ENCODE measurements at places on chromosomes 13 and 19.

DNA sequence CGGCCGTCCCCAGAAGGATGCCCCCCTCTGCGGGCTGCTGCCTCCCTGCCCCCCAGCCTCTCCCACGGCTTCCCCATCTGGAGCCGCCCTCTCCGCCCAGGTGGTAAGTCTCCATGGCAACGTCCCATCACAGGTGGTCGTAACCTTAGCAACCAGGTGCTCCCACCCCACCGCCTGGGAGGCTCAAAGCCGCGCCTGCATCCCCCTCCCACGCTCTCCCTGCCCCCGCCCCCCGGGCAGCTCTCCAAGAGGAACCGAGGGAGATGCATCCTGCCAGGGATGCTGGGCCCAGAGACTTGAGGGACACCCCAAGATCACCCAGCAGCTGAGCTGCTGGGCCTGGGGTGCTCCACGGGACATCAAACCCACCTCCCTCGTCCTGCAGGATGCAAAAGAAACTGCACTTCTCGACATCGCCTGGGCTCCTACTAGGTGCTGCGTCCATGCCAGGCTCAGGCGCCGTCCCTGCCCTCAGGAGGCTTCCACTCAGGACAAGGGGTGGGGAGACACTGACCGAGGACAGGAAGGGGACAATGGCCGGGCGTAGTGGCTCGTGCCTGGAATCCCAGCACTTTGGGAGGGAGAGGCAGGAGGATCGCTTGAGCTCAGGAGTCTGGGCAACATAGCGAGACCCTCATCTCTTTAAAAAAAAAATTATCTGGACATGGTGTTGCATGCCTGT is 5.0 kb upstream of the LINGO3 start:
- DNase-seq: no peak

- DNase-seq: no peak
Measured at GRCh38 chr13:32955881-32956594, 60.2 kb upstream of the KL start.

DNA sequence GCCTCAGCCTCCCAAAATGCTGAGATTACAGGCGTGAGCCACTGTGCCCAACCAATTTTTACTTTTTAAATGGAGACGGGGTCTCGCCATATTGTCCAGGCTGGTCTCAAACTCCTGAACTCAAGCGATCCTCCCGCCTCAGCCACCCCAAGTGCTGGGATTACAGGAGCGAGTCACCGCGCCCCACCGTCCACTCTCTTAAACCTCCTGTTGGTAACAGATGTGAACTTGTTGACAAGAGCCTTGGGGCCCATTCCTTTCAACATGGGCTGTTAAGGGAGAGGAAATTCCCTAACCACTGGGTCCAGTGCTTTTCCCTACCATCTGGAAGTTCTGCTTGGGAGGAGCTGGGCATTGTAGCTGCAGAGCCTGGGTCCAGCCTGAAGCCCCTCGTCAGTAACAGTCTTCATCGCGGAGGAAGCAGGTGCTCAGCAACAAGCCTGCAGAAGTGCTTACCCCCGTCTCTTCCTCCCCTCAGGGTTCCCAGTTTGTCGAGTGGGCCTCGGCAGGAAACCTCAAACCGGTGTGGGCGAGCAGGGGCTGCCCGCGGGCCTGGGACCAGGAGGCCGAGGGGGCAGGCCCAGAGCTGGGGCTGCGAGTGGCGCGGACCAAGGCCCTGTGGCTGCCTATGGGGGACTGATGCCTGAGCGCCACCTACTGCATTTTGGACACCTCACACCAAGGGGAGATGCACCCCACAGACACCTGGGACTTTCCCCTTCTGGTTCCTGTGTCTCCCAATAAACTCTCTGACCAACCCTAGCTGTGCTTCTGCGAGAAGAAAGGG is 4.0 kb upstream of the FLT3LG start:
- no peak for DNase-seq

DNA sequence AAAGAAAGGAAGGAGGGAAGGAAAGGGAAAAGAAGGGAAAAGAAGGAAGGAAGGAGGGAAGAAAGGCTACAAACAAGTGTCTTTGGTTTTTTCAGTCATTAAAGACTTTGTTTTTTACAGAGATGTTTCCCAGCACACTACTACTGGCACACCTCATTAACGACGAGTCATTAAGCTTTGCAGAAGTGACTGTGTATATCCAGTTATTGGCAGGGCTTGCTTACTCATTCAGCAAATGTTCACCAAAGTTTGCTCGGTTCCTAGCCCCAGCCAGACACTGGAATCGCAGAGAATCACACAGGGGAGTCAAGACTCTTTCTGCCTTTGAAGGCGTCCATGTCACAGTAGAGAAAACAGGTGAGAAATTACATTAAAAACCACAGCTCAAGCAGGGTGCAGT is 4.3 kb downstream of the NLRP12 start:
- no peak for DNase-seq

DNA sequence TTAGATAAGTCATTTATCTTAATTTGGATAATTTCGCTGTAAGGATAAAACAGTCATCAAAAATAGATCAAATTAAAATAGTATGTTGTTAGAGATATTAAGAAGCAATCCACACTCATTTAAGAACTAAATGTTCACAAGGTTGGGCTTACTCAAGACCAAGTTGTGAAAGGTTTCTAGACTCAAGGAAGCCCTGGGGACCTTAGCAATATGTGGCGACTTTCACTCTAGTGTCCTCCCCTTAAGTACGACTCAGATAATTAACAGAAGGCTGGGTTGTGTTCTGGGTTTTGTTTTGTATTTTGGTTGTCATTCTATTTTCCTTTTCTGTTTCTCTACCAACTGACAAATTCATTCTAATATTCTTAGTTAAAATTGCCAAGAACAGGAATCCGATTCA is 1008.0 kb downstream of the PCDH9 start:
- DNase-seq: no peak

- DNase-seq: peak; percentile 84
Measured at GRCh38 chr19:32976223-32976805, 4.3 kb downstream of the FAAP24 start.

- DNase-seq: no peak
Measured at GRCh38 chr19:6911523-6911922, 24.1 kb downstream of the ADGRE1 start.

DNA sequence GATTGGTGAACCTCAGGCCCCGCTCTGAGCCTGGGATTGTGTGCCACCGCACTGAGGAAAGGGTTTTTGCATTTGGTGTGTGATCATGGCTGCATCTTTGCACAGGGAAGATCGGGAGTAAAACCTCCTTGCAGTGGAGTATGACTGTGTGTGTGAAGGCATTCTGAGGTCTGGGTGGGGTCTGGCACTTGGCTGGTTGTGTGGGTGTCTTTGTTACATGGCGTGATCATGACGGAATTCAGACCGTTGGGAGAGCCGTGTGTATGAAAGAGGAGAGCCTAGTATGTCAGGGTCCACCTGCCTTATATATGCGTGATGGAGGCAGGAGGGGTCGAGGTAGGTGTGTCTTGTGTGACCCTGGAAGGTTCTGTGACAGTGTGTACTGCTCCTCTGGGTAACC is 740 bp upstream of the BEST2 start:
- no peak for DNase-seq

GRCh38 chr19:3113100-3114017 is 19.2 kb downstream of the GNA11 start:
- no peak for DNase-seq

GRCh38 chr19:42081584-42082203 is 5.7 kb downstream of the ZNF574 start:
- no peak for DNase-seq

DNA sequence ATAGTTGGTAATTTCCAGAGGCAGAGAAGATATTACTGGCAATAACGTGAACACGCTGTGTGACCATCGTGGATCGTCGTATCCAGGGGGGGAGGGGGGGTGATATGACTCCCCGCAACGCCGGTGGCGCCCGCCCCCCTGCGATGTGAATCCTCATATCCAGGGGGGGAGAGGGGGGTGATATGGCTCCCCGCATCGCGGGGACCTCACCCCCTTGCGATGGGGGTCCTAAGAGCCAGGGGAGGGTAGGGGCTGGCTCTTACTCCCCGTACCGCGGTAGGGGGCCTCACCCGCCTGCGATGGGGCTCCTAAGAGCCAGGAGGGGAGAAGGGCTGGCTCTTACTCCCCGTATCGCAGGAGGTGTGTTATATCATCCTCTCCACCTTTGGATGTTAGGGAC is 31.3 kb upstream of the RGCC start:
- no peak for DNase-seq

GRCh38 chr13:42275098-42275471 is 3.1 kb downstream of the AKAP11 start:
- no peak for DNase-seq

DNA sequence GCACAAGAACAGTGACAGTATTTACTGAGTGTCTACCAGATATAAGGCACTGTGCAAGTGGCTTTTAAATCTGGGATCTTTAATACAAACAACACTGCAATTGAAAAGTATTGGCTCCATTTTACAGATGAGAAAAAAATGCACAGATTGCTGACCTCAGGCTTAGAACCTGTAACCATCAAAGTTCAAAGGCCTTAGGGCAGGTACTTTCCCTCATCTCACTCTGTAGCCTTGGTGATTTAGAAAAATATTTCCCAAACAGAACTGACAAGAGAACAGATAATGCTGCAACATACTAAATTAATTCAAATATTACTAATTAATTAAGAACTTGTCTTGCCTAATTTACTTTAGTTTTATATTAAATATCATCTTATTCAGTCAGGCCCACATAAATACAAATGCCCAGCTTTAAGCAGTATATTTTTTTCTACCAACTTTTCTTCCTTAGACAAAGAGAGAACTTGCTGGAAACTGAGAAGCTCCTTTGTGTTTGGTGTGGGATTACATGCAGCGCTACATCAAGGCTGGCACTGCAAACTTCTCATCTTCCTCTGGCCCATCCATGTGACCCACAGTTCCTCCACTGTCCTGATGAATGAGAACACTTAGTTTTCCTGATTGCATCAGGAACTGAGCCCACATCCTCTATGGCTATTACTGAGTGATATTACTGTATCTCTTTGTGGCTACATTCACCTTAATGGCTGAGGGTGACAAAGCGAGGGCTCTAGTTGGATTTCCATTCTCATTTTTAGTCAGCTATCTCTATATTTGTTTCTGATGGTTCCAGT is 302.1 kb downstream of the ENOX1 start:
- no peak for DNase-seq

DNA sequence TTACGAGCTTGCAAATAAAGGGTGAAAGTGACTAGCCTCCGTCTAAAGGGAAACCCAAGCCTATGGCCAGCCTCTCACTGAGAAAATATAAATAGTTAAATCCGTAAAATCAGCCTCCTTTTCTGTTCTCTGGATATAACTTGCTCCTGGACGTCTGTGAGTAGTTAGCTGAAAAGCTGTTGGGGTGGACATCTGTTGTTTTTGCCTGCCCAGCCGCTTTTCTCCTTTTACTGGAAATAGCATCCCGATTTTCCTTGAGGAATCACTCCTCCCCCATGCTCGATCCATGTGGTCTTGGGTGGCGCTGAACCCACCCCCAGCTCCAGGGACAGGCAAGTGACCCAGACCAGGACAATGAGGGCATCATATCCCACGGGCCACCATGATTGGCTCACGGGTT is 291.5 kb upstream of the ZNF507 start:
- no peak for DNase-seq

- DNase-seq: no peak
Measured at GRCh38 chr13:39810091-39810877, 154.8 kb downstream of the COG6 start.

DNA sequence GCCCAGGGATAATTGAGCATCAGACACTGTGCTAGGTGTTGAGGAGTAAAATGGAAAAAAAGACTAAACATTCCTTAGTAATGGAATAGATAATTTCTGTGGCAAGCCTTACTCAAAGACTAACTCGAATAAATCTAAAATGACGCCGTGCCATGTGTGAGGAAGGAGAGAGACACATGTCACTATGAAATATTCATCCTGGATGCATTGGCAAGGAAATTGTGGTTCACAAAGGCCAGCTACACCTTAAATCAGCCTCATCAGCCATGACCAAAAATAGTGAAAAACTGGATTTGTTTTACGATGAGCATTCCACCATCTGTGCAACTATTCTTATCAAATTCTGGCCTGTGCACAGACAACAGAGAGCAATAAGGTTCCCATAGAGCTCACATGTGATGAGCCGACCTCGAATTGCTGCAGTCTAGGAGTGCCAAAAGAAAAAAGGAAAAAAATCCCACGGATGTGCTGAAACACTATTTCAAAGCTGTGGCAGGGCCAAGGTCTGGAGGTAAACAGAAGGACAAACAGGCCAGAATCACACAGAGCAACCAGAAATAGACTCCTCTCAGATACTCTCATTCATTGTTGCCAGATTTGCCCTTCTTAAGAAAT is 505.7 kb downstream of the EFNB2 start:
- DNase-seq: no peak

DNA sequence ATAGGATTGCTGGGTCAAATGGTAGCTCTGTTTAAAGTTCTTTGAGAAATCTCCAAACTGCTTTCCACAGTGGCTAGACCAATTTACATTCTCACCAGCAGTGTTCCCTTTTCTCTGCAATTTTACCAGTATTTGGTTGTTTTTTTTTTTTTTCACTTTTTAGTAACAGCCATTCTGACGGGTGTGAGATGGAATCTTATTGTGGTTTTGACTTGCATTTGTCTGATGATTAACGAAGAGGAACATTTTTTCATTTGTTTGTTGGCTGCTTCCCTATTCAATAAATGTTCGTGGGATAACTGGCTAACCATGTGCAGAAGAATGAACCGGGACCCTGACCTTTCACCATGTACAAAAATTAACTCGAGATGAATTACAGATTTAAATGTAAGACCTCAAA is 31.2 kb downstream of the CYP4F2 start:
- DNase-seq: no peak

DNA sequence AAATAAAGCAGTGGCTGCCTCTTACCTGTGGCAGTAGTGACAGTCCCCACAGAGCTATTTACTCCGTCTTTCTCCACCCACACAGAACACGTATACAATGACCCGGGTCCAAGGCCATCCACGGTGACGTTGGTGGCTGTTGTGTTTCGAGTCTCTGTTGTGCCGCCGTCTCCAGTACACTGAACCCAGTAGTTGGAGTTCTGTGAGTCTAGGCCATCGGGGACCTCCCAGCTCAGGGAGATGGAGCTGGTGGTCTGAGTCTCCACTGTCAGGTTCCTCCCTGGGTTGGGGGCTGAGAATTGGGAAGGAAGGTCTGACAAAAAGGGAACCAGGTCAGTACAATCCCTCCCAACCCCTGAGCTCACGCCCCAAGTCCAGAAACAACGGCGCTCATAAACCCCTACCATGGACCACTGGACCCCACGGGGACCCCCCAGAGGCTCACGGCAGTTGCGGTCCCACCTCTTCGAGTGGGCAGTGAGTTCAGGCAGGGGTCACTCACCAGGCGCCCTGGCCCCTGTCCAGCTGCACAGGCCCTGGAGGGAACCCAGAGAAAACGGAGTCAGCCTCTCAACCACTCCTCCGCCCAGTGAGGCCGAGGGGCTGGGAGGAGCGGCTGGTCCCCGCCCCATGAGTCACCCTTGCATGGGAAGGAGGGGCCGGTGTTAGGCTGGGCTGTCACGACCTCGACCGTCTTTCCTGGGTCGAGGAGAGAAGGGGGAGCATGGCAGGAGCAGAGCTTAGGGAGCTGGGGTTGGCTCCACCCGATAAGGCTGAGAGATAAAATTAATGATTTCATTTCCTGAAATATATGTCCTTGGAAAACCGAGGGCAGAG is 2.4 kb downstream of the PTPRH start:
- peak; percentile 81 for DNase-seq

- DNase-seq: no peak
Measured at GRCh38 chr19:14786421-14786851, 8.1 kb upstream of the ADGRE2 start.

GRCh38 chr13:49620170-49620621 is 8.1 kb upstream of the ARL11 start:
- no peak for DNase-seq

Measured in NCI-H510A treated with DMSO at 0.1 percent for 48 hours (cell line).